ENCODE measurements at places on chromosomes 5 and 9. TPM values are rescaled to one million over a fixed set of nuclear protein-coding genes. Genes with fewer than 3 reads are reported as not detected.

DNA sequence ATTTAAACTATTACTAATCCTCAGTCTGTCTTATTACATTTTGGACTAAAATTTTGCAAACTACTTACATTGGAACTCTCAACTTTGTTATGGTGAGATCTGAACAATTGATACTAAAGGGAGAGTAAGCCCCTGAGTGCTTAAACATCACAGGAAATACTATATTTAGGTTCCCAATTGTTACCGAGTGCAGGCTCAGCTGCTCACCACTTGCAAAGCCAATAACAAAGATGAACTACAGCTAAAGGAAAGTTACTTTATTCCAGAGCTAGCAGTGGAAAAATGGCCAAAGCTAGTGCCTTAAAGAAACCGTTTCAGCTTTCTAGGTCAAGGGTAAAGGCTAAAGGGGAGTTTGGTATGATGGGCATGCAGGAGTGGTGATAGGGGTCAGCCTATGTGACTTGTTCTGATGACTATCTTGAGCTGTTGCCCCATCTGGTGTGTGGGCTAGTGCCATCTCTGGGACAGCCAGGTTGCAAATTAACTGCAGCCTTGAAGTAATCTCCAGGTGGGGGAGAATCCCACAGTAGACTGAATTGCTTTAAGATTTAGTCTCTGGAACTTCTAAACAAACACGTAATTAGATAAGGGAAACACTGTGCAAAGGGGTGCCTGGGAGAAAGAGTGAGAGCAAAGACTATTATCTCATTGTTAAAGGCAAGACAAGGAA, 7.8 kb upstream of the NDUFB6 start:
- DNase-seq: no peak

DNA sequence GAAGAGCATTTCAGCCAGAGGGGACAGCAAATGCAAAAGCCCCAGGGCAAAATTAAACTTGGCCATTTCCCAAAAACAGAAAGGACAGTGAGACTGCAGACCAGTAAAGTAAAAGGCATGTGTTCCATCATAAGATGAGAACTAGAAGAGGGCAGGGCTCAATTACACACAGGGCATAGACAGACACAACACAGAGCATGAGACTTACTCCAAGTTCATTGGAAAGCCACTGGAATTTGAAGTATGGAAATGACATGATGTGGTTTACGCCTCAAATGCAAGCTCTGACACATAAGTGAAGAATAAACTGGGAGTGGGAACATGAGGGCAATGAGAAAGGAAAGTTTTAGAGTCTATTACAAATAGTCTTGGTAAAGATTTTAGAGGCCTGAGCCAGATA, 446.6 kb upstream of the GRIA1 start:
- DNase-seq: no peak

GRCh38 chr5:1507457-1507856, 16.3 kb downstream of the LPCAT1 start:
- DNase-seq: no peak

DNA sequence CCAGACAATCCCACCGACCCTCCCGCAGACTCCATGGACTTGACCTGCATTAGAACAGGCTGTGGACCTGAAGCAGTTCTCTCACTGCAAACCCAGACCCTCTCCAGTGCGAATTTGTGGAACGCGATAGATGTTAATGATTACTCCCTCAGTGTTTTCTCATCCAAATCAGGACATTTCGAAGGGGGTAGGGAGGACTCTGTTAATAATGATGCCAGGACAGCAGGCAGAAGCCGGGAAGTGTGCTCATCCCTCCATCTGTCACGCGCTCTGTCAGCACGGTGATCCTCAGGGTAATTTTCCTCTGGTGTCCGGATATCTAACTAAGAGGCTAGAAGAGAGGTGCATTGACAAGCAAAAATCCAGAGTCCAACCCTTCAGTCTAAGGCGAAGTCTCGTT, 18.8 kb downstream of the RAPGEF1 start:
- DNase-seq: no peak

Gene TMEM215
- not detected for total RNA-seq

Gene SPINK13
- not detected for total RNA-seq

Gene GAS1
- 0.42 TPM for total RNA-seq

DNA sequence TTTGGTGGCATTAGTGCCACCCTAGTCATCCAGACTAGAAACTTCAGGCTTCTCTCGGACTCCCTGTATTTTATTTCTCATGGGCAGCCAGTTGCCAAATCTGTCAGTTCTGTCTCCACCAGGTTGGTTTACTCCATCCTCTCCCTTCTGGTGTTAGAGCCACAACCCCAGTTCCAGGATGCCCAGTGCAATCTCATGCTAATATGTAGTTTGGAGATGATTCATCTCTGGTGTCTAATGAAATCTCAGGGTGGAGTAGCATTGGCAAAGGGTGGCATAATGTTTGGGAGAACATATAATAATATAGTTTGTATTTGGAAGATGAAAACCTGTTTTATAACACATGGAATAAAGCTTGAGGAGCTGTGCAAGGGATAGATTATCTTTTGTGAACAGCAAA, 30.2 kb downstream of the SLC46A2 start:
- DNase-seq: no peak

GRCh38 chr9:106859957-106860720, 2.8 kb upstream of the ZNF462 start:
- no peak for DNase-seq

Gene IFNK
- not detected for total RNA-seq

- DNase-seq: no peak
Measured at GRCh38 chr5:5854087-5854486, 431.6 kb downstream of the ICE1 start.

DNA sequence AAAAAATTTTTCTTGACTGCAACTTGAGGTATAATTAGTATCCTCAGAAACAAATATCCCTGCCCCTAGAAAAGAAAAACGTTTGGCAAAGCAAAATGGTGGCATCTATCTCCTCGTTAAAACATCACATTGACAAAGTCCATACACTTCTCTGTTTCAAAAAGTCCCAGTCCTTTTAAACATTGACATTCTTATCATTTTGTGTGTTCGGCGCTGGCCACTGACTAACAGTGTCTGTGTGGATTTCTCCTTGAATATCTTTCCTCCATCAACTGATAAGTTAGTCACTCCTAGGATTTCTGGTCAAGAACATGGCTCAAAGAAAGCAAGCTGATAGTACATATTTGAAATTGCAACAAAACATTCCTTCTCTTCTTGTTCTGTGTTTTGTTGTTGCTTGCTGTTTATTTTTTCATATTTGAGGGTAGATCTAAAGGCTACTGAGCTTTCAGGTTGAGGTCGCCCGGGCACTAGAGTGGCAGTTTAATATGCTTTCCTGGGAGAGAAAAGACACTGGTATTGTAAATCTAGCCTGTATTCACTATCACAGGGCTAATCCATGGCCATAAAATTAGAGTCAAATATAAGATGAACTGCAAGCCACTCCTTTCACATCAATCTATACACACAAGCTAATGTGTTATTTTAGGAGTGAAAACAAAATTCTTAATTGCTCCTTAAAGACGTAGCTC, 8.5 kb upstream of the PPIC start:
- DNase-seq: no peak

Gene PCDHGB3
- total RNA-seq: 0.18 TPM

DNA sequence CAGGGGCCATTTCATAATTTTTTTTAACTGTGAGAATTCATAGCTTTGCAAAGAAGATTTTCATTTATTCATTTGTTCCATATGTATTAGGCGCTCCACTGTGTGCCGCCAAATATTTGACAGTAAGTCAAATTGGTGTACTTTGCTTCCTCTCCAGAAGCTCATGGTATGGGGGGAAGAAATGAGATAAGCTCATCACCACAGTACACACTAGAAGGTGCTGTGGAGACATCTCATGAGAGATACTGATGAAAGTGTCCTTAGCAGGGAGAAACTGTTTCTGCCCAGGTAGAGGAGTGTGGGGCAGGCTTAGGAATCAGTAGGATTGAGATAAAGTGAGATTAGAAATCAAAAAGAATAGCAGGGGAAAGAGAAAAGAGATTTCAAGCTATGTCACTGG, 136.2 kb downstream of the CDH6 start:
- no peak for DNase-seq

DNA sequence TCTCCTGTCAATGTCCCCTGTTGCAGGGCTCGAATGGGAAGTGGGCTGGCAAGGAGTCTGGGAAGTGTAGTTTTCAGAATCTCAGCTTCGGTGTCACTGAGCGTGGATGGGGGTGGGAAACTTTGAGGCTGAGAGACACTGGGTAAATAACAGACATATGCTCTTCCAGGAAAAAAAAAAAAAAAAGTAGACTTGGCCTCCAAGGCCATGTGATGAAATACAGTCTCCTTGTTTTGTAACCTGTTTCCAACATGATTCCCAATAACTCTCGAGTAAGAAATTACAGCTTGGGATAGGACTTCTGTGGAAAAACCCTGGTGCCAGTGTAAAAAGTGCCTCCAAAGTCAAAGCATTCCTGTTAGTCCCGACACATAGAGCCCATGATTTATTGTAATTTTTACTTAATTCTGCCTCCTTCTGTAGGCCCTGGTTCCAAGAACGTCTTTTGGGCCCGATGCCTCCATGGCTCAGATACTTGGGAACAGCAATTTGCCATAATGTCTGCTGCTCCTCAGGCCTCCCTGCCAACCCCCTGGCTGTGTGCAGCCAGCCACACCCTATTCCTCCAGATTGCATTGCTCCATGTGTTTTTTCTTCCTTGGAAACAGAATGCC, 119.5 kb upstream of the TNC start:
- no peak for DNase-seq

Gene LPAR1
- not detected for total RNA-seq

Gene IGIP
- 4.1 TPM for total RNA-seq

Gene HRCT1
- total RNA-seq: not detected

- no peak for DNase-seq
Measured at GRCh38 chr9:81389569-81389993, 299.8 kb downstream of the TLE1 start.

Gene SPATA31C1
- total RNA-seq: not detected

Gene HEXB
- total RNA-seq: 64.7 TPM

DNA sequence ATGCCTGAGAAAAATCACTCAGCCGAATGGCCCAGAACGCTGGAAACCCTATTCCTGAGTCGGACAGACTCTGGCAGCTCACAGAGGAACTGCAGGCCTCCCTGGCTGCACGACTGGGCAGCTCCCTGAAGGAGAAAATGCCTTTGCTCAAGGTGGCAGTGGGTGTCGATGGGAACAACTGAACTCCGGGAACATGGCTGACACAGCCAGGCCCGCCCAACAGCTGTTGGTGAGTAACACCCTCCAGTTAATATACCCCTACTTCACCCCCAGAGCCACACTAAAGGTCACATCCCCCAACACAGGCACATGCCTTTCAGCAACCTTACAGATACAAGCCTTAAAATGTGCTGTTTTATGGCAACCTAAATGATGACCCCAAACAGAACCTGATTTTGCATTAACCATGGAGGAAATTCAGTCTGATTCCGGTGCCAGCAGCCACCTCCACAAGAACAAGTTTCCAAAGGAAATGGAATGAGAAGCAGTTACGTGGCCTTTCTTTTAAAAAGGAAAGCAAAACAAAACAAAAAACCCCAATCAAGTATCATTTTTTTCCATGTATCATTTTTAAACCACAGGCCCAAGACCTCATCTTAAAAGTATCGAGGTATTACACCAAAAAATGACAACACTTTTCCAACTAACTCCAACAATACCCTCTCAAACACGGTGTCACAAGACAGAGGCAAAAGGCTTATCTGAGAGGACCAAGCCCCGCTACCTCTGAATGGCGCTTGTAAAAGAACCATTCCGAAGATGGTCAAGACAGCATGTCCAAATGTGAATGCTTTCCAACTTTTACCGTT, 3.1 kb downstream of the KLF9 start:
- DNase-seq: peak; percentile 20

- no peak for DNase-seq
Measured at GRCh38 chr5:178338750-178339144, 106.1 kb upstream of the PHYKPL start.

Gene SH3TC2
- not detected for total RNA-seq

GRCh38 chr5:146072595-146072994, 32.8 kb downstream of the PLAC8L1 start:
- no peak for DNase-seq

GRCh38 chr9:90914868-90915483, 113.4 kb downstream of the SYK start:
- peak; percentile 59 for DNase-seq

Gene ELAVL2
- not detected for total RNA-seq

Gene SHOC1
- not detected for total RNA-seq

- no peak for DNase-seq
Measured at GRCh38 chr9:7223981-7224380, 466.2 kb downstream of the KDM4C start.

Gene EDIL3
- not detected for total RNA-seq

GRCh38 chr9:136610426-136610825, 52.3 kb upstream of the EGFL7 start:
- DNase-seq: no peak

DNA sequence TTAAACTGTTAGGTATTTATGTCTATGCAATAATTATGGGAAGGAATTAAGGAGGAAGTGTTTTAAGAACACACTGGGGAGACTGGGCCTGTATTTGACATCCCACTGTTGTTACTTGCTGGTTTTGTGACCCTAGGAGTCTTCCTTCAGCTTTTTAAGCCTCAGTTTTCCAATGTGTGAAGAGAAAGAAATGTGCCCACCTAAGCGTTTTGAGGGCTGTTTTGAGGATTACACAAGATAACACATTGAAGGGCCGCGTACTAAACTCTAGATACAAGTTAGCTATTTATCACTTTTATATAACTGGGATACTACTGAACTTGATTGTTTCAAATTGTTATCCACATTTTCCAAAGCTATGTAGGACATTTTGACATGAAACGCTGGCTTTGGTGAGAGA, 72.5 kb downstream of the NPR3 start:
- DNase-seq: no peak

GRCh38 chr5:1295650-1296037, 776 bp upstream of the TERT start:
- no peak for DNase-seq

DNA sequence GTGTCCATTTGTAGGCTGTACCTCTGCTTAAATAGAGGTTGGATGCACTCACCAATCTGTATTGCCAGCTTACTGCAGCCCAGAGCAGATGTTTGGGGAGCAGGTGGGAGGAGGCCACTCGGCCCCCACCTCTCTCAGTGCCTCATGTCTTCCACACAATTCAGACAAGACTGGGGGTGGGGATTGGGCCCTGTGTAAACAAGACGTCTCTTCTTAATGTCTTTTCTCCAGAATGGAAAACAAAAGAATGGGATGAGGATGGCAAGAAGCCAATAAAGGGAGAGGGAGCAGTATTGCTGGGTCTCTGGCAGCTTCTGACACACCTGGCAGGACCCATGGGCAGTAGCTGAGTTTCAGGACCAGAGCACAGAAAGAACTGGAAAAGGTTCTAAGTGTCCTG, 64.9 kb downstream of the SIL1 start:
- DNase-seq: no peak

Gene FAM174A
- total RNA-seq: 8.9 TPM

- no peak for DNase-seq
Measured at GRCh38 chr5:176401281-176402205, 13.0 kb downstream of the HIGD2A start.

DNA sequence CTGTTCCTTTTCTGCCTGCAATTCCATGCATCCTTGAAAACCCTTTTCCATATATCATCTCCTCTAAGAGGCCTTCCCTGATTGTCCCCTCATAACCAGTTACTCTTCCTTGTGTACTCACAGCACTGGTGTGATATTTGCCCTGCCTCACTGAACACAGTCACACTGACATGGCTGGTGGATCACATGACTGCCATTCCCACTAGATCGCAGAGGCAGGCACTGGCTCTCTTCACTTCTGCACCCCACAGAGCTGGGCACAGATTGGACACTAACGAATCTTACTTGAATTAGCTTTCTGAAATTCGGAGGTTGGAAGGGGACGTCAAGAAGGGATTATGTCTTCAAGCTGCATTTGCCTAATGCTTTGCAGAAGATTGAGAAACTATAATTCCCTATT, 208.0 kb downstream of the PAPPA start:
- DNase-seq: no peak

Measured in CD8-positive, alpha-beta memory T cell (primary cell).